ENCODE measurements at places on chromosomes 12 and 14. TPM values are rescaled to one million over a fixed set of nuclear protein-coding genes. Genes with fewer than 3 reads are reported as not detected.
A peak's percentile ranks its signal among the peaks of the same experiment; 100 is the strongest.

The TMTC1 gene
- 4.2 TPM for total RNA-seq

The RGS6 gene
- not detected for total RNA-seq

The LRTM2 gene
- total RNA-seq = not detected

The SLC17A8 gene
- 0.06 TPM for total RNA-seq

The ZCCHC8 gene
- total RNA-seq = 10.0 TPM

The LAG3 gene
- 0.50 TPM for total RNA-seq

The CMA1 gene
- not detected for total RNA-seq

The ADSS1 gene
- total RNA-seq = 41.1 TPM

The SLC4A8 gene
- total RNA-seq = 0.04 TPM

The HSPB8 gene
- total RNA-seq = 1.2 TPM

GRCh38 chr12:52171950-52172512 is 19.8 kb downstream of the KRT80 start:
- DNase-seq = no peak

GRCh38 chr12:71536939-71537622 is 97.5 kb downstream of the LGR5 start:
- DNase-seq = no peak

GRCh38 chr14:42806909-42807315 is 1200.2 kb downstream of the LRFN5 start:
- no peak for DNase-seq

- no peak for DNase-seq
Measured at GRCh38 chr12:40171501-40171900, 53.3 kb upstream of the LRRK2 start.

- DNase-seq = no peak
Measured at GRCh38 chr14:51977075-51977474, 12.3 kb upstream of the RTRAF start.

DNA sequence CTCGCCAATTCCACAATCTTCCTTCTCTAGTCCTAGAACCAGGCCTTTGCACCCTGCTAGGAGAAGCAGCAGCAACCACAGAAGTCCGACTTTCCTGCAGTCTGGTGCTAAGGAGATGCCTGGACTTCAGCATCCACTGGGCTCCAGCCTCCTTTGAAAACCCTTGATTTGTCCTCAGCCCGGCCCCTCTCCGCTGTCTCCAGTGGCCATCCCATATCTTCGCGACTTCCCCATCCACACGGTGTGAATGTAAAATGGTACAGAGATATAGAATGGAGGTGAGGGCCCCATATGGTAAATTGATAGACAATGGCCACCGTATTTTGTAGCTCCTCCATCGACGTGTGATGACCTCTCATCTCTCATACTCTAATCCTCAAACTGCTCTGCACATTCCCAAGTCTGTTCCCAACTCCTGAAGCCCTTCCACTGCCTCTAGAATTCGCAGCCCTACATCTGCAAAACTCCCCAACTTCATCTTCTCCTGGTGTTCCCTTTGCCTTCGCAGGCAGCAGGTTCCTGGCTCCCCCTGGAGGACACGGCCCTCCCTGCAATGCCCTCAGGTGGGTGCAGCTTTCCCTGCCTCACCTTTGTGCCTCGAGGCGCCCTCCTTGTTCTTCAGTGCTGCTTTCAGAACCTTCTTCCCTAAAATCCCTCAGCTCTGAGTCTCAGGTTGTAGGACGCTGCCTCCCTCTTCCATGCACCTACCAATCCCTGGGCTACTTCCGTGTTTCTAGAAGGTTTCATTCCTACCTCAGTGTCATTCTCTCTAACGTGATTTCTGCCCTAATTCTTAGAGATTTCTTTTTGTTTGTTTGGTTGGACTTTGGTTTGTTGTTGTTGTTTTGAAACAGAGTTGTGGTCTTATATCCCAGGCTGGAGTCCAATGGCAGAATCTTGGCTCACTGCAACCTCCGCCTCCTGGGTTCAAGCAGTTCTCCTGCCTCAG is 36.7 kb downstream of the TMBIM6 start:
- peak; percentile 75 for DNase-seq

DNA sequence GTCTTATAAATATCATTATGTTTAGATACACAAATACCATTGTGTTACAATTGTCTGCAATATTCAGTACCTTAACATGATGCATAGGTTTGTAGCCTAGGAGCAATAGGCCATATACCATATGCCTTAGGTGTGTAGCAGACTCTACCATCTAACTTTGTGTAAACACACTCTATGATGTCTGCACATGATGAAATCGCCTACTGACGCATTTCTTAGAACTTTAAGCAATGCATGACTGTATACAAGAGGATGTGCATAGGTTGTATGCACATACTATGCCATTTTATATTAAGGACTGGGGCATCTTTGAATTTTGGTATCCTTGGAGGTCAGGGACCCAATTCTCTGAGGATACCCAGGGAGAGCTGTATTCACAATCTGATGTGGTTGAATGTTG is 10.1 kb upstream of the BTG1 start:
- DNase-seq = no peak

DNA sequence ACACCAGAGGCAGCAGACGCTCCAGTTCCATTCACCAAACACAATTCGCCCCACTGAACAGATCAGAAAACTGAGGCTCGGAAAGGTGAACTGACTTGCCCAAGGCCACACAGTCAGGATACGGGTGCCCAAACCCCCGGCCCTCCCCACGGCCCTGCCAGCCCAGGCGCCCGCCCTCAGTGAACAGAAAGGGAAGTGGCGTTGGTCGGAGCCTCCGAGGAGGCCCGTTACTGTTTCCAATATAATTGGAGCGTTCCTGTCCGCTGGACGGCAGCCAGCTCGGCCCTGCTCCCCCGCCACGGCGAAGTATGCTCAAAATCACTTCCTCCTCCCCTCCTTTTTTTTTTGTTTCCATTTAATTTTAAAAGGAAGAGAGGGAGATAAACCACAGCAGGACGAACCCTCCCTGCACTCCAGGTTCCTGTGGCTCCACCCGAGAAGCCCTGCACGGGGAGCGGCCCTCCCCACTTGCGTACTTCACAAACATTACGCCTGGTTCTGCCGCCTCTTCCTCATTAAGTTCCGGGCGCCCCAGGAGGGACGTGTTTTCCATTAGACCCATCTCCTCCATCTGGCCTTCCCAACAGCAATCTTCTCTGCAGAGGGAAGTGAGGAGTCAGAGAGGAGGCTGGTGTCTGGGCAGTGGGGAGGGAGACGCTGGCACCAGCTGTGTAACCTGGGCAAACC is 61.1 kb downstream of the NCOR2 start:
- peak; percentile 70 for DNase-seq

GRCh38 chr14:76997257-76997970 is 31.1 kb downstream of the IRF2BPL start:
- no peak for DNase-seq

- no peak for DNase-seq
Measured at GRCh38 chr12:59317598-59317997, 278.2 kb upstream of the SLC16A7 start.

DNA sequence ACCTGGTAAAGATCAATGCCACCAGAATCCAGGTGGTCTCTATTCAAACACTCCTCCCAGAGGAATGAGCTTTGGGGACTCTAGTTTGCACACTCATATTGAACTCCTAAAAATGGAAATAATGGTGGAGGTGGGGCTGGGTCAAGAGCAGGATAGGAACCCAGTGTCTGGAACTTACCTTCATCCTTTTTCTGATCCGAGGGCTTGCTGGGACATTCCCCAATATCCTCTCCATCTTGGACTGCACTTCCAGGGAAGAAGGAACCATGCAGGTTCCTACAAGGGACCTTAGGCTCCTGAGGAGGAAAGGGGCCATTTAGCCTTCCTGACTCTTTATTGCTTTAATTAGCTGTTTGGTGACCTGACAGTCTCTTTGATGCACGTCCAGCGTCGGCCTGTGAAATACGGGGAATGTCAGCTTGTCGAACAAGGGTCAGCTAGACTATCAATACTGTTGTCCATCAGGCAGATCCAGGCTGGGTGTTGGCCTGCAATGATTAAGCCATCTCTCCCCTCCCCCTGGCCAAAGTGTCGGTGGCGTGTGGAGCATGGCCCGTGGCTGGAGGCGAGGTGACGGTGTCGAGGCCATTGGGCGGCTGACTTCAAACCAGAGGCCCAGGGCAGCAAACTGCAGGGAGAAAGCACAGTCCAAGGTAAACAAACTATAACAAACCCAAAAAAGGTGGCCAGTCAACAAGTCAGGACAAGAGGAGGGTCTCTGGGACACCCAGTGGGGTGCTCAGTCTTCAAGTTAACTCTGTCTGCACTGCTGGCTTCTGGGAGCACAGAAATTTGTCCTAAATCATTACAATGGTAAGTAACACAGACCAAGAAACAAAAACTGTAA is 405.2 kb upstream of the TBX3 start:
- DNase-seq = peak; percentile 97

DNA sequence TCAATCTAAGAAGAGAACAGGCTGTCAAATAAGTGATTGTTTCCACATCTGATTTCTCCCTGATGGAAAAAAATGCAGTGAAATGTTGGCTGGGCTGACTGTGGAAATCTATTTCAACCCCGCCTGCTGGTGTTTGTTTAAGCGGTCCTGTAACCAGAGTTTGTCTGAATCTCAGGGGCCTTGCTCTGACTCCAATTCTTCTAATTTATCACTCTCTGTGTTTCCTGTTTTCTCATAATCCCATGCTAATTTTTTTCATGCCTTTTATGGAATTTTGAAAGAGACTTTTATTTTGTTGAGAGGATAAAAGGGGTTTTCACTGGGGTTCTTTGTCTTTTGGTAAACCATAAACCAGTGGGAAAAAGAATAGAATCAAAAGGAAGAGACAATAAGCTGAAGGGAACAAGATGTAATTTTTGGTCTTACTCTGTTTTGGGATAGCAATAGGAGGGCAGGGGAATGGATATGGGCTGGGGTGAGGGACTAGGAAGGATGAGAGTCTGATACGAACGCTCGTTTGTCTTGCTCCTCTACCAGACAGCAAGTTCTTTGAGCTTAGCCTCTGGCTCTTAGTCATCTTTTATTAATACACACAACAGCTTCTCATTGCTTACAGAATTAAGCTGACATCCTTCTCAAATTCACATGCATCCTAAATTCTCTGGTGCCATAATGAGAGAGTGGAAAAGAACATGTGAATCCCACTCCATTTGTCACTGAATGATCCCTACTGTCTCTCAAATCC is 8.0 kb upstream of the MGP start:
- DNase-seq = no peak

GRCh38 chr14:91714805-91715204 is 17.1 kb downstream of the CATSPERB start:
- no peak for DNase-seq

DNA sequence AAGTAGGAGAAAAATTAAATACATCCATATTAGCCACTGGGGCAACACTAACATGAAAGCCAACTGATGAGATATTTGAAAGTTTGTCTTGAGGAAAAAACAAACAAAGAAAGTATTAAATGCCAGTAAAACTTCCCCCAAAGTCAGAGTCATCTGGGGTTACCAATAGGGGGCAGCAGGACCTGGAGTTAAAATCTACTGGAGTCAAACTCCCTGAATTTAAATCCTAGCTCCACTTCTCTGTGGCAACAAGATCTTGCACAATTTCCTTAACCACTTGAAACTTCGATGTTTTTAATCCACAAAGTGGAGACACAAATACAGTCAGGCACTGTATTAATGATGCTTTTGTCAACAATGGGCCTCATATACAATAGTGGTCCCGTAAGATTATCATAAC is 14.4 kb downstream of the PLEKHG7 start:
- no peak for DNase-seq

- no peak for DNase-seq
Measured at GRCh38 chr14:93926873-93927799, at the start of gene FAM181A. FAM181A (plus strand) TSS chr14:93927344; CDS start chr14:93928286, 942 bp downstream.

- DNase-seq = no peak
Measured at GRCh38 chr12:23559268-23559753, 390.2 kb downstream of the SOX5 start.

GRCh38 chr14:33951183-33951840 is 438 bp upstream of the EGLN3 start:
- DNase-seq = no peak

DNA sequence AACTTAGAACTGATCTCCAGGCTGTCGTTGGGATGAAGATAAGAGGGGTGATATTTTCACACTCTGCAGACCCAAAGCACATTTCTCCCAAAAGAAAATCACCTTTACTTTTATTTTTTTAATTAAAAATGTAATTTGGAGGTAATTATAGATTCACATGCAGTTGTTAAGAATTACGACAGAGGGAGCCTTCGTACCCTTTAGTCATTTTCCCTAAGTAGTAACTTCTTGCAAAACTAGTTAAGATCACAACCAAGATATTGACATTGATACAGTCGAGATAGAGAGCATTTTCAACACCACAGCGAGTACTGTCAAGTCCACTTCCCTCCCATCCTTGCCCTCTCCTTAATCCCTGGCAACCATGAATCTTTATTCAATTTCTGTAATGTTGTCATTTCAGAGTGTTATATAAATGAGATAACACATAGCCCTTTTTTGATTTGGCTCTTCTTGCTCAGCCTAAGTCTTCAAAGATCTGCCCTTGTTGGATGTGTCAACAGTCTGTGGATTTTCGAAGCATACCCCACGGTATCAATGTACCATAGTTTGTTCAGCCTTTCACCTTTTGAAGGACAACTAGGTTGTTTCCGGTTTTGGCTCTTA is 39.6 kb downstream of the DNAH10 start:
- no peak for DNase-seq

- DNase-seq = no peak
Measured at GRCh38 chr12:104258476-104259067, 43.0 kb downstream of the TXNRD1 start.

- DNase-seq = no peak
Measured at GRCh38 chr14:102187568-102188001, 47.9 kb downstream of the WDR20 start.

DNA sequence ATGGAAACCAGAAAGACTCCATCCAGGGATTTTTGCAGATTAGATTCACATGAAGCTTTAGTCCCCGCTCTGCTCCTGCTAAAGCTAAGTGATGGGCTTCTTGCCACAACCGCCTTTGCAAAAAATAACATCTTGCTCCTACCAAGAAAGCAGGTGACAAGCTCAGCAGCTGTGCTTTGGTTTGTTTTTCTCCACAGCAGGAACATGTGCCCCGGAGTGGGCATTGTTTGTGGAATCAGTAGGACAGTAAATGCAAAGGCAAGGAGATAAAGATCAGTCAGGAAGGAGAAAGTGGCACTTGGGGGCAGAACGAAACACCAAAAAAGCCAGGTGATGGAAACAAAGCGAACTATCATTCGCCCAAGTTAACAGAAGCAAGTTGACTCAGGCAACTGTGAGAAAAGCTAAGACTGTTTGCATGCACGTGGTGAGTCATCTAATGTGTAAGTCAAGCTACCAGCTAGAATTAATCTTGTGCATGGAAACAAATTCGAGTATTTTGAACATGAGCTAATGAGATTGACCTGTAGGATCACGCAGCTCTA is 165.5 kb upstream of the PLXNC1 start:
- no peak for DNase-seq

GRCh38 chr12:11568762-11569478 is 80.6 kb upstream of the ETV6 start:
- no peak for DNase-seq

GRCh38 chr12:88493636-88494035 is 86.6 kb downstream of the KITLG start:
- DNase-seq = no peak
